ENCODE measurements at places on chromosomes 4 and X.

GRCh38 chr4:174425669-174426068 lies 96.6 kb downstream of the HPGD start:
- DNase-seq: no peak

DNA sequence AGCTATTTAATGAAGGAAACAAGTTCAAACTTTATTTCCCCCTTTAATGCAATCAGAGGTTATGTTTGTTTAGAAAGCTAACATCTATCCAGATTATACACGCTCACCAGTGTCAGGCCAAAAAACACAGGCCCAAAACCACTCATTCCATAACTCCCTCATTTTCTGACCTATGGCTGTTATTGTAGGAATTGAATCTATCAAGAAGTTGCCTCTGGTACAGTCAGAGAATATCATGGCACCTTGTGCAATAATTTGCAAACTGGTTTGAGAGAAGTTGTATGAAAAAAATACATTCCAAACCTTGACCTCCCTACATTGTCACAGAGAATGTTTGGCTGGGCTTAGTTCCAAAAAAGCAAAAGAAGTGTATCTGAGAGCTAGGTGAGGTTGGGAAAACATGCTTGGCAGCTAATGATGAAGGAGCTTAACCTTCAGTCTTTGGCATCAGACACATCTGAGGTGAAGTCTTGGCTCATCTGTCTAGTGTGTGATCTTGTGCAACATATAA lies 591.0 kb downstream of the ANKRD50 start:
- DNase-seq: peak; percentile 62

- no peak for DNase-seq
These were observed 49.6 kb downstream of the KLHL13 start for GRCh38 chrX:118066867-118067515.

- peak; percentile 100 for DNase-seq
These were observed 293.4 kb upstream of the BOD1L1 start for GRCh38 chr4:13920901-13921300.

GRCh38 chr4:41346306-41347061 lies 89.8 kb downstream of the UCHL1 start:
- DNase-seq: peak; percentile 72

DNA sequence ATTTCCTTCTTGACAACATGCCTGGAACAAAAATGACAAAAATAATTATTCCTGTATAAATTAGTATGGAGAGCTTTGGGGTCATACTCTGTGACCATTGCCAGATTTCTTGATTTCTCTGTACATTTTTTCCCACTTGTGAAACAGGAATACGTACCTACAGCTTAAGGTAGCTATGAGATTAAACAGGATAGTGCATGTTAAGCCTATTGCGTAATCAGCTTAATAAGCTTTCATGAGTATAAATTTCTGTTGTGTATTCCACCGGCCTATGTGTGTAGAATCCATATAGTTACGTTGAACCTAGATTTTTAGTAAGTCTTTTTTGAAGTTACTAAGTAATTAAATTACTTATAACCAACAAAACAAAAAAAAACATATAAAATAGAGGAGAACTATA lies 334.9 kb downstream of the DCTD start:
- DNase-seq: no peak

GRCh38 chr4:25002681-25003080 lies 28.1 kb downstream of the LGI2 start:
- peak; percentile 10 for DNase-seq

Measured in fibroblast of skin of abdomen (primary cell).